ENCODE measurements at places on chromosomes 2 and 18. TPM values are rescaled to one million over a fixed set of nuclear protein-coding genes. Genes with fewer than 3 reads are reported as not detected.
A peak's percentile ranks its signal among the peaks of the same experiment; 100 is the strongest.

The SLC39A6 gene
- 17.6 TPM for total RNA-seq

The TMEFF2 gene
- total RNA-seq: not detected

The G6PC2 gene
- total RNA-seq: not detected

- H3K27me3 ChIP-seq: peaks cover 10% of the 10 kb centered on the region
- H3K4me3 ChIP-seq: peak overlapping the region; percentile 17
- peaks cover 2% of the 10 kb centered on the region for H3K4me1 ChIP-seq
- DNase-seq: no peak
- no peak overlapping the region for H3K27ac ChIP-seq
These were observed 53.5 kb downstream of the RDH14 start for GRCh38 chr2:18506883-18507509.

- no peak for DNase-seq
- no peaks in the 10 kb centered on the region for H3K4me1 ChIP-seq
- H3K27ac ChIP-seq: no peak overlapping the region
- H3K27me3 ChIP-seq: peaks cover 50% of the 10 kb centered on the region
These were observed 50.8 kb downstream of the TRIB2 start for GRCh38 chr2:12767541-12767940.

The OTOS gene
- not detected for total RNA-seq

DNA sequence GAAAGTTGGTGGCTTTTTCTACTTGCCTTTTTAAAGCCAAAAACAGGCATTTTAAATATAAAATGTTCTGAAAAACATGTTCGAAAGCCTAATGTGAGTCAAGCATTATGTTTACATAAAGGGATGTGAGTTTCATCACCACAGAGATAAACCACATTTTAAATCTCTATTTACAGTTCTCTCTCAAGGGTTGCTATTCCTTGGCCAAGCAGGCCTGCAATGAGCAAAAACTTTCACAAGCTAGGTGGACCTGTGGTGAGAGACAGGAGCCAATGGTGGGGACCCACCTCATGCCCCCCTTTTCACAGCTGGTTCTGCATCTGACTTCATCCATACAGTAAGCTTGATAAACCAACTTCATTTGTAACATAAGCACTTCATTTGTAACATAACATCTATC lies 65.1 kb downstream of the CUL3 start:
- no peak for DNase-seq
- peaks cover 9% of the 10 kb centered on the region for H3K36me3 ChIP-seq
- H3K27ac ChIP-seq: peak overlapping the region; percentile 96
- peaks cover 89% of the 10 kb centered on the region for H3K4me1 ChIP-seq
- H3K4me3 ChIP-seq: peak overlapping the region; percentile 68
- H3K27me3 ChIP-seq: no peaks in the 10 kb centered on the region

DNA sequence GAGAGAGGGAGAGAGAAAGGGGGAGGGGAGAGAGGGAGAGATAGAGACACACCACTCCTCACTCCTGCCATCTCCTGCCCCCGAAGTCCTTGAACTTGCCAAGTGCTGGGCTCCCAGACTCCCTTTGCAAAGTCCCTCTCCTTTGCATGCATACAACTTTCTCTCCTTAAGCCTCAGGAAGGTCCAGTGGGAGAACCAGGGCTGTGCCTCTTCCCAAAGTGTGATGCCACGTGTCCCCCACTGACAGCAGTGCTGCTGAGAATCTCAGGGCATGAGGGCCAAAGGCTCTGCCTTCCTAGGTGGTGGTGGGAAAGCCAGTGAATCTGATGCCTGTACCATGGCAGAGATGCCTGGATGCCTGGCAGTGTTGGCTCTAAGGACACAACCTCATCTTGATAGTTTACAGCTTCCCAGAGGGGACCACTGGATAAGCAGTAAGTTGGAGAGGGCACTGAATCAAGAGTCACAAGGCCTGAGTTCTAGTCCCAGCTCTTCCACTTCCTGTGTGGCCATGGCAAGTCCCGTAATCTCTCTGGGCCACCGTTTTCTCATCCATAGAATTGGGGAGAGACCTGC lies 103.4 kb downstream of the CLIP4 start:
- H3K4me1 ChIP-seq: no peaks in the 10 kb centered on the region
- no peak overlapping the region for H3K4me3 ChIP-seq
- no peaks in the 10 kb centered on the region for H3K36me3 ChIP-seq
- no peak overlapping the region for H3K27ac ChIP-seq
- DNase-seq: no peak

DNA sequence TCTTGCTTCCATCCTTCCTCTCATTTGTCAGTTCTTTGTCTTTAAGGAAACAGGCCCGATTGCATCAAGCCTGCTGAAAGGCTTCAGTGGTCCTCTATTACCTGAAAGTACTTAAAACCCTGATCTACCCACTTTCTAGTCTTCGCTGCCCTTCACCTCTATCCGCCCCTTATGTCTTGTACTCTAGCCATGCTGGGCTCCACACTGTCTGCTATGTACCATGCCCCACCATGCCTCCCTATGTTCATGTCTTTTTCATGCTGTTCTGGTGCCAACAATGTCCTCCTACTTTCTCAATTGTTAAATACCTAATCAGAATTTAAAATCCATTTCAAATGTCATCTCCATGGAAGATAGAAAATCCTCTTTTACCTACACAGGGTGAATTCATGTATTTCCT lies 28.2 kb downstream of the CRYGD start:
- no peak for DNase-seq
- no peaks in the 10 kb centered on the region for H3K36me3 ChIP-seq
- H3K4me3 ChIP-seq: no peak overlapping the region
- H3K27me3 ChIP-seq: peaks cover 10% of the 10 kb centered on the region
- no peak overlapping the region for H3K27ac ChIP-seq

GRCh38 chr2:58614219-58614618 lies 373.1 kb upstream of the FANCL start:
- no peak for DNase-seq
- H3K36me3 ChIP-seq: no peaks in the 10 kb centered on the region
- peaks cover 19% of the 10 kb centered on the region for H3K27me3 ChIP-seq

The IL1A gene
- total RNA-seq: 1.9 TPM

DNA sequence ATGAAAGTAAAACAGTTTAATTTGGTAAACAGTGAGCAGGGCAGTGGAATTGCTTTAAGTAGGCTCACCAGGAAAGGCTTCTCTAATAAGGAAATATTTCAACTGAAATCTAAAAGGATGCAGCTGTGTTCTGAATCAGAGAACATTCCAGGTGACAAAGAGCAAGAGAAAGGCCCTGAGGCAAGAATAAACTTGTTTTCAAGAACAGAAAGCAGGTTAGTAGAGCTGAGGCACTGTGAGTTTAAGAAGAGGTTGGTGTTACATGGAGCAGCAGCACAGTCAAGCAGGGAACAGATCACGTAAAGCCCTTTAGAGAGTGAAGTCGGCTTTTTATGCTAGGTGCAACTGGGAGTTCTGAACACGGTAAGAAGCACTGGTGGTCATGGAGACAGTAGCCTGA lies 57.0 kb upstream of the SCN1A start:
- no peak overlapping the region for H3K4me3 ChIP-seq
- H3K27ac ChIP-seq: no peak overlapping the region
- peaks cover 3% of the 10 kb centered on the region for H3K27me3 ChIP-seq
- no peak for DNase-seq
- H3K36me3 ChIP-seq: no peaks in the 10 kb centered on the region
- no peaks in the 10 kb centered on the region for H3K4me1 ChIP-seq

GRCh38 chr2:209556354-209556961 lies 132.6 kb downstream of the MAP2 start:
- no peaks in the 10 kb centered on the region for H3K4me1 ChIP-seq
- no peak overlapping the region for H3K4me3 ChIP-seq
- DNase-seq: no peak
- H3K27ac ChIP-seq: no peak overlapping the region

DNA sequence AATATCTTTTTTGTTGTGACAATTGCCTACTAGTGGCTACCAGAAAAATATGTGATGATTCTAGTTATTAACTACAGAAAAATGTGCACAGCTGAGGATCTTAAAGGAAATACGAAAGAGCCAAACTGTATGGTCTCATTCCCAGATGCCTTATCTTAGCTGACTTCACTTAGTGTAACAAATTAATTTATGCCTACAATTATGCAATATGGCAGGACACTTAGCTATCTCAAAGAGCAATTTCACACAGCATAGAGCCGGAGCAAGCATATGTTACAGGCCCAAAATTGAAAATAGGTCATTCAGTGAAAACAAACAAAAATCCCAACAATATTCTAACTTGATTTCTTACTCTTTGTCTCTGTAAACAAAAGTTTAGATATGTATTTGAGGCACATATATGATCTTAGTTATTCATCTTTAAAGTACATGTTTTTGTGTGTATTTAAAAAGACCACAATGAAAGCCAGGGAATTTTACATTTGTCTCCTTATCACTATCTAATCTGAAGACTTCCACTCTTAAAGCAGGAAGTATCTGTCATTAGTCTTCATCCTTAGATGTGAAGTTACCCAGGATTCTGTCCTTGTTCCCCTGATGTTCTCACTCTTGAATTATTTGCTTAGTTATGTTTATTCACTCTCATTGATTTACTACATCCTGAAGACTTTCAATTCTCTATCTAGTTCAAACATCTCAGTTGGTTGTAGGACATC lies 1579.0 kb upstream of the NXPH2 start:
- no peak for DNase-seq
- H3K4me1 ChIP-seq: no peaks in the 10 kb centered on the region
- no peak overlapping the region for H3K27ac ChIP-seq

The EPB41L3 gene
- 0.73 TPM for total RNA-seq

The CUL3 gene
- 99.4 TPM for total RNA-seq

All from activated B cell treated with CpG ODN at 0.5 μM for 24 hours (primary cell).